ENCODE measurements at places on chromosomes 1 and 21.

DNA sequence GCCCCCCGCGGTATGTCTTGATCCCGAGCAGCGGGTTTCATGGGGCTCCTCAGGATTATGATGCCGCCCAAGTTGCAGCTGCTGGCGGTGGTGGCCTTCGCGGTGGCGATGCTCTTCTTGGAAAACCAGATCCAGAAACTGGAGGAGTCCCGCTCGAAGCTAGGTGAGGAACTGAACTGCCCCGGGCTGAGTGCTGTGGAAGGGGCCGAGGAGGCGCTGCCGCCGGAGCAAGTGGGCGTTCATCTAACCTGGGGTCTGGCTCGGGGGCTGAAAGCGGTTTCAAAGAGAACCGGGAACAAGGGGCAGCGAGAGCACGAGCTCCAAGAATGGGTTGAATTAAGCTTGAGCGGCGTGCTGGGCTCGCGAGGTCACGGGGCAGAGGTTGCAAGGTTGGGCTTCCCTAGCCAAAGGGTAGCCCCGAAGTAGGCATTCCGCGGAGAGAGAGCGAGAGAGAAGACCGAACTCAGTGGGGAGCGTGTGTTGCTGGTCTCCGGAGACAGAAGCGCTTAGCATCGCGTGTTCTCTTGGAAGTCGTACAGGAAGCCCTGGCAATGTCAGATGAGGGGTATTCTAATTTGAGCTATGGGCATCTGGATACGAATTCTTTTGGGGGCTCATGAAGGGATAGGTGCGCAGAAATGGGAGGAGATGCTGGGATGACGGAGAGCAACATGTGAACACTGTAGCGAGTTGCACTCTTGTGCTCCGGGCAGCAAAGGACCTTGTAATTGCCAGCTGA is 732 bp downstream of the HS2ST1 start:
- DNase-seq, result peak; percentile 73

- no peak for DNase-seq
Measured at GRCh38 chr1:154179946-154180687, 11.8 kb downstream of the TPM3 start.

GRCh38 chr1:205416322-205416721 is 5.5 kb downstream of the LEMD1 start:
- no peak for DNase-seq

GRCh38 chr21:38352536-38353219 is 95.9 kb downstream of the KCNJ15 start:
- DNase-seq, result peak; percentile 76

DNA sequence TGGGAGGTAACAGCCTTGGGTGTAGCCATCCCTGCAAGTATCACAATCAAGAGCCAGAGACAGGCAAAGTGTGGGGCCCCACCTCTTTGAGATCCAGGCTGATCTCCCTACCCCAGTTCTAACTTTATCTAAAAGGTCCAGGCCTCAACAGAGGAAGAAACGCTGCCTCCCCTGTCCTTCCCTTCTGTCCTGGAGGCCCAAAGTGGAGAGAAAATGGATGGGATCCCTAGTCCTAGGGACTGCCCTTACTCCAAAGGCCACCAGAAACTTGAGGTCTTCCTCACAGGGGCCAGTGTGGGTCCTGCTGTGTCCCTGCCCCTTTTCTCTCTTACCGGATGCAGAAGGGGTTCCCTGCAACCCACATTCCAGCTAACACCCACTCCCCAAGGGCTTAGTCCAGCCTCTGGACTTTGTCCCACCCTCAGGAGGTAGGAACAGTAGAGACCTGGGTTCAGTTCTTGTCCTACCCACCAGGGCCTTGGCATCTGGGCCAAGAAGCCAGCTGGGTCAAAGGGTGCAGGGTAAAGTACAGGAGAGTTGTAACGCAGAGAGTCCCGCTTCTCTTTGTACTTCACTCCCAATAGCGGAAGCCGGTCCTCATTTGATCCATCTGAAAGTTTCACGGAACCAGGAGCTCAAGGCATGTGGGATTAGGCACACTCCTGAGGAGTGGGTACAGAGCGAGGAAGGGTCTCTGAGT is 1.9 kb downstream of the HDGF start:
- DNase-seq, result no peak

DNA sequence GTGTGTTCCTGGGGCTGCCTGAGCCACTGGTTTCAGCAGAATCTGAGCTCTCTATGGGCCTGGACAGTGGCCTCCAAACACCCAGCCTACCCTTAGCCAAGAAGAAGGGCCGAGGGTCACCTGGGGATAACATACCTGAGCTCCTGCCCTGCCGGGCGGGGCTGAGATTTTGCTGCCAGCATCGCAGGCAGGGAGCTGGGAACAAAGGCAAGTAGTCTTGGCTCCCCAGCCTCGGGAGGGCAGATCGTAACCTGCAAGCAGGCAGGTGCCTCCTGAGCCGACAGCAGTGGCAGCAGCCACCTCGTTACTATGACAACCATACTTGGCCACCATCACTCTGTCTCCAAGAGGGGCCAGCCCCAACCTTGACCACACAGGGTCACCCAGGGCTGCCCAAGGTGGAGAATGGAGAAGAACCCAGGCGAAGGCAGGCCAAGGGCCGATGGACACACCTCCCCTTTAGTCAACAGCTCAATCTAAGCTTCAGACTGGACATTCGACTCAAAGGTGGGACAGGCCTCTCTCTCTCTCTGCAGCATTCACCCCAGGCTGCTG is 54.6 kb downstream of the TOMM20 start:
- DNase-seq, result no peak

DNA sequence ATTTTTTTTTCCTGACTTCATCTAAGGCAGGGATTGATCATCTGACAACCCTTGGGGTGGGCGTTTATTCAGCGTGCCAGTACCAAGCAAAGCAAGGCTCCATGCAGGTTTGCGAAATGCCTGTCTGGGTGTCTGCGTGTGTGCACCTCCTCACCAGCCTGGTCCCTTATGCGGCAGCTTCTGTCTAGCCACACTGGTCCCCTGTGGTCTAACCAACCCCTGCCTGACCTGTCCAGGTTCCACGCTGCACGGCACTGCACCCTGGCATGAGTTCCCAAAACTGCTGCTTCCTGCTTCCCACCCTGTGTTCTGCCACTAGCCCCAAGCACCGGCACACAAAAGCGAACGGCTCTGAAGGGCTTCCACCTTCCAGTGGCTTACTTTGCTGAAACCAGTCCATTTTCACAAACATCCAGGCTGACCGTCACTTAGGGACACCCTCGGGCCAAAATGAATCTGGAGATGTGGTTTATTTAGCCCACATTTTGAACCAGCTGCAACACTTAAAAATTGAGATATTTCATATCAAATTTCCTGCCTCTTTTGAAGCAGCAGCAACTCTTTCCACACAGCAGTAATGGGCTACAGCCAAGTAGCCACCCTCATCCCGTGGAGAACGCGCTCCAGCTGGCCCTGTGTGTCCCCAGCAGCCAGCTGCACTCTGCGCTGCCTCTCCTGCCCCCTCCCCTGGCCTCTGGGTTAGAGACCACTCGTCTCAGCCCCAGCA is 55.7 kb downstream of the HLCS start:
- no peak for DNase-seq

DNA sequence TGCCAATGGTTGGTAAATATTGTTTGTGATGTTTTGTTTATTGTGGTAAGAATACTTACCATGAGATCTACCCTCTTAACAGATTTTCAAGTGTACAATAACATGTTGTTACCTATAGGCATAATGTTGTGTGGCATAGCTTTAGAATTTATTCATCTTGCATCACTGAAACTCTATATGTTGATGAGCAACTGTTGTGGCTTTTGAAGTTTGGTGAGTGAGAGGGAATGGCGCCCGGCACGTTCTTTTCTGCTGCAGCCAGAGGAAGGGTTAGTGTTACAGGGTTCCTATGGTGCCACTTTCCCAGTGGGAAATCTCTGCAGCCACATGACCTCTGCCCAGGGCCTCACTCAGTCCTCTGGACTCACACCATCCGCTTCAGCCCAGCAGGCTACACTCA is 342.5 kb upstream of the ADGRL2 start:
- no peak for DNase-seq

GRCh38 chr21:18443701-18444100 is 40.1 kb upstream of the TMPRSS15 start:
- no peak for DNase-seq

GRCh38 chr1:112722601-112723510 is 7.7 kb upstream of the PPM1J start:
- DNase-seq, result no peak

DNA sequence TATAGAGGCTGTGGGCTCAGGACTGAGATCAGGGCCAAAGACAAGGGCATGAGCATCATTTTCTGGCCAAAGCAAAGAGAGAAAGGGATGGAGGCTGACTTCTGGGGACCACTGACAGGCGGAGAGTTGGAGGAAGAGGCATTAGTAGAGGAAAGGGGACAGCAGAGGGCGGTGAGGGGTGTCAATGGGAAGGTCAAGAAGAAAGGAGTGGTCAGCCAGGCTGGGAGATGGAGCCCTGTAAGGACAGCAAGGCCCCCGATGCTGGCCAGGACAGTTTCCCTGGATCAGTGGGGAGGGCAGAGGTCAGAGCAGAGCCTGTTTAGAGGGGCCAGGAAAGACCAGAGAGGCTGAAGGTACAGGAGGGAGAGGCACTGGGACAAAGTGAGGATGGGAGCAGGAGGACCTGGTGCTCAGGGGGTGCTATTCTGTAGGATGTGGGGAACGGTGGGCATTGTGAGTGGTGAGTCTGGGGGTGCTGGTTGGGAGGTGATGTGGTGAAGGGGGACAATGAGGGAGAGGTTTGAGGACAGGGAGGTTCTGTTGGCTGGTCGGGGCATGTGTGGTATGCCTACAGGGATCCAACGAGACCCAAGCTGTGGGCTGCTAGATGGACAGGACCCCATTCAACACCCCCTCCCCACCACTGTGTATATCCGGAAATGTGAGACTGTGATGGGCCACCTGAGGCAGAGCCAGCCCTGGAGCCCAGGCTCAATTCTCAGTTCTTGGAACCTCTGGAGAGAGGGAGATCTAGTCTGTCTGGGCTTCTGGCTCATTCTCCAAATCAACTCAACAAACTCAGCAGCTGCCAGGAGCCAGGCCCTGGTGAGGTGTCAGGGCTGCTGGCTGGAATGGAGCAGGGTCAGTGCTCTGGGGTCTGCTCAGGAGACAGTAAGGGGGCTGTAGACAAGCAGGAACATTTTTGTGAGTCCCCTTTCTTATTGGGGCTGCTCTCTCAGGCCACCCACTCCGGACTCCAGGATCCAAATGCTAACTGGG is 1.4 kb upstream of the FAM151A start:
- no peak for DNase-seq

- peak; percentile 16 for DNase-seq
Measured at GRCh38 chr1:60255565-60255964, 182.0 kb upstream of the C1orf87 start.

GRCh38 chr1:181739214-181739613 is 255.9 kb downstream of the CACNA1E start:
- DNase-seq, result no peak

DNA sequence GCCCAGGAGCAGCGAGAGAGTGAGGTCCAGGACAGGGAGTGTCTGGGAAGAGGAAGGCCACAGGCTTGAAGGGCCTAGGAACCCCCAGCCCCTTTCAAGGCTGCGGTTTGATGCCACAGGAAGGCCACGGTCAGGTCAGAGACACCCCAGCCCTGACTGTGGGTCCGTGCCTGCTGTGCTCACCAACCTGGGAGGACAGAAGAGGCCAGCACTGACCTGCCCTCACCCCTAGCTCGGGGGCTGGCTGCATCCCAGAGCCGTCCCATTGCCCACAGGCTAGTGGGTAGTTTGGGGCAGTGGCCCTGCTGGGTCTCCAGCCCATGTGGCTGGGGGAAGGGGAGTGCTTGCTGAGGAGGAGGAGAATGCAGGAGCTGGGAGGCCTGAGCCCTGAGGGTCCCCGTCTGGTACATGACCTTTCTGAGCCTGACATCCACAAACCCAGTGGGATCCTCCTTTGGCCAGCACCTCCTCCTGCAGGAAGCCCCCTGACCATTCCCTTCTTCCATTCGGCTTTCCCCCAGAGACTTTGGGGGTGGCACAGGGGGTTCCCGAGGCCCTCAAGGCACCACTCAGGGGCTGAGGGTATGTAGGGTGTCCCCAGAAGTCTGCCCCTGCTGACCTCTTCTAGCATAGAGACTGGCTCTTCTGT is 54.3 kb downstream of the WNT9A start:
- no peak for DNase-seq

- DNase-seq, result no peak
Measured at GRCh38 chr1:11767922-11768704, 6.1 kb downstream of the C1orf167 start.

- DNase-seq, result peak; percentile 7
Measured at GRCh38 chr1:87077959-87078639, 163.7 kb downstream of the HS2ST1 start.

- no peak for DNase-seq
Measured at GRCh38 chr21:28334407-28334806, 658.3 kb downstream of the LTN1 start.

DNA sequence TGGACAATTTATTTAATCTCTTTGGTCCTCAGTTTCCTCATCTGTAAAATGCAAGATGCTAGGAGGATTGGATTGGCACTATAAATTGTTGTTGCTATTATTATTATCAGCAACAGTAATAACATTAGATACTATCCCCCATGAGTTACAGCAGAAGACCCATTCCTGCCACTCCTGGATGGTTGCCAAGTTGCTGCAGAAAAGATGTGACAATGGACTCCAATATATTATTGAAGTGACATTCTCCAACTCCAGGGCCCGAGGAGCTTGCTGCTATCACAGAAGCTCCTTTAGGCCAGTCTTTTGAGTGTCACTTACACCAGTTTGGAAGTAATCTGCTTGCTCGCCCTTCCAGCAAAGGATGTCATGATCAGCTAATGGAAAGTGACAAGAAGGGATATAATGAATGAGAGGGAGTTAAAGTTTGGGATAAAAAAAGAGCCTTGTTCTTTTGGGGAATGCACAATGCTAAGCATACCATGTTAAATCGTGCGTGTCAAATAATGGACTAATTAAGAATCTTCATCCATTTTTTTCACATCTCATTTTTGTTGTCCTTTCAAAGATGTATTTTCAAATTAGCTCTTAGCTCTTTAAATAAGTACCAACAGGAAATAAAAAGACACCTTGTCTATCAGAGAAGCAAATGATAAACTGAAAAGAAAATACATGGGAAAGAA is 19.5 kb upstream of the PROX1 start:
- DNase-seq, result no peak

DNA sequence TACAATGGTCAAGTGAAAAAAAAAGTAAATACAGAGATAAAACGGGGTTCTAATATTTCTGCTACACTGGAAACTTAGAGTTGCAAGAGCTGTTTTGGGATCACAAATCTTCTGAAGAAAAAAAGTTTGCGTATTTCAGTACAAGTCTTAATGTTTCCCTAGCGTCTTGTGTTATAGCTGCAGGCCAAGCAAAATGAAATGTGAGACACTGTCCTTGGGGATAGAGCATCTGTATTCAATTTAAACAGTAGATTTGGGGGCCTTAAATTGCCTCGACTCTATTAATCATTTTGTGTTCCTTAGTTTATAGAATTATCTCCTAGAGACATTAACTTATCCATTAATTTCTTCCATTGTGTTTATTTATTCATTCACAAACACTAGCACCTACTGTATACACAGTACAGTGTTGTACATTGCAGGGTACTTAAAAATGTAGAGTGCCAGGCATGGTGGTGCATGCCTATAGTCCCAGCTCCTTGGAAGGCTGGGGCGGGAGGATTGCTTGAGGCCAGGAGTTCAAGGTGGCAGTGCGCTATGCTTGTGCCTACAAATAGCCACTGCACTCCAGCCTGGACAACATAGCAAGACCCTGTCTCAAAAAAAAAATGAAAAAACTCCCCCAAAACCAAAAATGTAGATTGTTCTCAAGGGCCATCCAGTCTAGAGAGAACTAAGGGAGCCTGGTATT is 7.9 kb downstream of the DISC1 start:
- no peak for DNase-seq

All from endothelial cell of umbilical vein (primary cell).